A172 (cell line): ENCODE measurements at places on chromosomes 2 and 18. TPM values are rescaled to one million over a fixed set of nuclear protein-coding genes. Genes with fewer than 3 reads are reported as not detected.

DNA sequence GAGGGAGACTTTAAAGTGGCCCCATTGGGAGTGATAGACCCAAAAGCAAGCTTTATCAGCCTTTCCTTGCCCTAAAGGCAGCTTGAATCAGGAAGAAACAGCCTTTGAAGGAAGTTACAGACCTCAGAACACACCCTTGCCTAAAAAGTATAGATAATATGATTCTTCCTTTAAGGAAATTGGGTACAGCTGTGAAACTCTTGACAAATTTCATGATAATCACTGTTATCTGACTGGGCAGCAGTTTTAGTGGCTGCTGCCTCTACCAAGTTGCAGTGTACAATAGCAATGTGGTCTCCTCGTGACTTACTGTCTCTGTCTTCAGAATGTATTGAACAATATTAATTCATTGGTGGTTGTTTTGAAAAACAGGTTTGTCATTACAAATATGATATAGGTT is 16.7 kb downstream of the HOXD1 start:
- DNase-seq = no peak

GRCh38 chr2:144081272-144081671 is 438.6 kb downstream of the ZEB2 start:
- DNase-seq = no peak

DNA sequence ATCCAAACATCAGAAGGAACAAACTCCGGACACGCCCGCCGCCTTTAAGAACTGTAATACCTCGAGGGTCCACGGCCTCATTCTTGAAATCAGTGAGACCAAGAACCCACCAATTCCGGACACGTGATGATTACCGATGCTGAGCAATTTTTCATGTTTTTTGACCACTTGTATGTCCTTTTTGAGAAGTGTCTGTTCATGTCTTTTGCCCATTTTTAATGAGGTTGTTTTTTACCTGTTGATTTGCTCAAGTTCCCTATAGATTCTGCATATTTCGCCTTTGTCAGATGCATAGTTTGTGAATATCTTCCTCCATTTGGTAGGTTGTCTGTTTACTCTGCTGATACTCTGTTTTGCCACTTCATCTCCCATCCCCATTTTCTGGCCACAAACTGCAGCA is 150.4 kb downstream of the IRS1 start:
- DNase-seq = no peak

DNA sequence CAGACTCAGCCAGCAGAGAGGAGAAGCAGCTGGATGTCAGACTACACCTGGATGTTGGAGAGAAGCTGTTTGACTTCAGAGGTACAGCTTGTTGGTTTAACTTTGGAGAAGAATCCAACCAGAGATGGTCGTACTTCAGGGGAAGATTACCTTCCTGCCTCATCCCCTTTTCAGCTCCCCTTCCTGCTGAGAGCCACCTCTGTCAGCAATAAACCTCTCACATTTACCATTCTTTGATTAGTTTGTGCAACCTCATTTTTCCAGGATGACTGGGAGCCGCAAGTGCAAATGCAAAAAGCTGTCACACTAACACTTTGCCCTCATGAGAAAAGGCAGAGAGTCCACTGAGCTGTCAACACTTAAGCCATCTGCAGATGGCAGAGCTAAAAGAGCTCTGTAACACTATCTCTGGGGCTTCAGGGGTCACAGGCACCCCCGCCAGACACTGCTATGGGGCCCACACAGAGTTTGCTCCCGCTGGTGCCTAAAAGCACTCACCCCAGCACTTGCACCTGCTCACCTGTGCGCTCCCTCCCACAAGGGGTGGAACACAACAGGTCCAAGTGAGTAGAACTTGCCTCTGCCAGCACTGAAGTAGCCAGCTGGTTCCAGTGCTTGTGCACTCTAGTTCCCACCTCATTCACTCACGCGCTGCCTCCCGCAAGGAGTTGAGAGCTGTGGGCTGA is 391.7 kb downstream of the METTL4 start:
- DNase-seq = no peak

- DNase-seq = no peak
Observed at GRCh38 chr2:183511154-183511553, 386.9 kb downstream of the NUP35 start.

DNA sequence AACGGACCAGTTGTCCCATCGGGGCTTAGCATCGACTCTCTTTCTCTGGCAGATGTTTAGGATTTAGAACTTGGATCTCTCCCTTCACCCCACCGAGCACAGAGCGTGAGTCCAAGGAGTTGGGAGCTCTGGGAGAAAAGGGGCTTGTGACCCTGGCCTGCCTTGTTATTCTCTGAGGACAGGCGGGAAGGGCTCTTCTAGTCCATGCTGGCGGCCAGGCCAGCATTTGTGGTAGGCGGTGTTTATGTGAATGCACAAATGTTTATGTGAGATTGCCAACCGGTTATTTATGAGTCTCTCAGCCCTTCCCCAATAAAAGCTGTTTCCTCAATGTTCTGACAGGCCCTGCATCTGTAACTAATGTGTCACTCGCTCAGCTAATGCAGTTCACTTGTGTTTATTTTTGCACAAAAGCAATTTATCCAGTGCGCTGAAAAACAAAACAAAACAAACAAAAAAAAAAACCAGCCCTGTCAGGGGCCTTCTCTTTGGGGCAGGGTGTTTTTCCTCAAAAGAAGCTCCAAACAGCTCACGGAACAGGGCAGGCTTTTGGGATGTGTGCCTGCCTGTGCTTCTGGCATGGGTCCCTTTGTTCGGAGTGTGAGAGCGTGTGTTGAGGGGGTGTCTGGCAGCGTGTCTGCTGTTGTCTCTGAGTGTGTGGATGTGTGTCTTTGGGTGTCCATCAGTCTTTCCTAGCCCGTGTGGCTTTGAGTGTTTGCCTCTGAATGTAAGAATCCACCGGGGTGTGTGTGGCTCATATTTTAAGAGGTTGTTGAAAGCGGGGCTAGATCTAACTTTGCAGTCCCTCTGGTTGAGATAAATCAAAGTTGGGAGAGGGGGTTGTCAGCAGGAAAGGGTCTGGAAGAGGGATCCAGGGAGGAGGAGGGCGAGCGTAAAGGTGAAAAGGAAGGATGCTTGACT is 52.8 kb upstream of the HAAO start:
- DNase-seq = no peak

GRCh38 chr18:74303936-74304335 is 11.7 kb upstream of the C18orf63 start:
- DNase-seq = peak; percentile 59

DNA sequence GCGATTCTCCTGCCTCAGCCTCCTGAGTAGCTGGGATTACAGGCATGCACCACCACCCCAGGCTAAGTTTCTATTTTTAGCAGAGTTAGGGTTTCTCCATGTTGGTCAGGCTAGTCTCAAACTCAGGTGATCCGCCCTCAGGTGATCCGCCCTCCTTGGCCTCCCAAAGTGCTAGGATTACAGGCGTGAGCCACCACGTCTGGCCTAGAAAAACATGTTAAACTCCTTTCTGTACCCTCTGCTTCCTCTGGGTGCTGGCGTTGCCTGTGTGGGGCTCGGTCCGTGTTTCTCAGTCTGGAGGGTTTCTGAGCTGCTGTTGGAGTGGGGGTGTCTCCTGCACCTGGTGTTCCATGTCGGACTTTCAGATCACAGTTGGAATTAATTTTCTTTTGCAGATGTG is 17.9 kb downstream of the LDLRAD4 start:
- DNase-seq = no peak

DNA sequence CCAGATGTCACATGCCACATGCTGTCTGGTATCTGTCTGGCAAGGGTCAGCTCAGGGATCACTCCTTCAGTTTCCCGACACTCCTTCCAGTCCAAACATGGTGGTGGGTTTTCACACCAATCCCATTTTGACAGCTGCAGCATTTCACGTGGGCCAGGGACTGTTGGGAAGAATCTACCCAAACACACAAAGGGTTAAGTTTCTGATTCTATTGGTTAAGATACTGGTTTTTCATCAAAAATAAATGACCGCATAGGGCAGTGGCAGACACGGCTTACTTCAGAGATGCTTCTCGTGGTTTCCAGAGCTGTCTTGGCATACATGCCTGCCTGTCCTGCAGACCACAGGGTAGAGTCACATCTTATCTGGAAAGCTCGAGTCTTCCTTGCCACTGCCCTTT is 79.7 kb downstream of the PSMG2 start:
- no peak for DNase-seq

GRCh38 chr2:236393101-236393500 is 128.9 kb upstream of the ASB18 start:
- no peak for DNase-seq

DNA sequence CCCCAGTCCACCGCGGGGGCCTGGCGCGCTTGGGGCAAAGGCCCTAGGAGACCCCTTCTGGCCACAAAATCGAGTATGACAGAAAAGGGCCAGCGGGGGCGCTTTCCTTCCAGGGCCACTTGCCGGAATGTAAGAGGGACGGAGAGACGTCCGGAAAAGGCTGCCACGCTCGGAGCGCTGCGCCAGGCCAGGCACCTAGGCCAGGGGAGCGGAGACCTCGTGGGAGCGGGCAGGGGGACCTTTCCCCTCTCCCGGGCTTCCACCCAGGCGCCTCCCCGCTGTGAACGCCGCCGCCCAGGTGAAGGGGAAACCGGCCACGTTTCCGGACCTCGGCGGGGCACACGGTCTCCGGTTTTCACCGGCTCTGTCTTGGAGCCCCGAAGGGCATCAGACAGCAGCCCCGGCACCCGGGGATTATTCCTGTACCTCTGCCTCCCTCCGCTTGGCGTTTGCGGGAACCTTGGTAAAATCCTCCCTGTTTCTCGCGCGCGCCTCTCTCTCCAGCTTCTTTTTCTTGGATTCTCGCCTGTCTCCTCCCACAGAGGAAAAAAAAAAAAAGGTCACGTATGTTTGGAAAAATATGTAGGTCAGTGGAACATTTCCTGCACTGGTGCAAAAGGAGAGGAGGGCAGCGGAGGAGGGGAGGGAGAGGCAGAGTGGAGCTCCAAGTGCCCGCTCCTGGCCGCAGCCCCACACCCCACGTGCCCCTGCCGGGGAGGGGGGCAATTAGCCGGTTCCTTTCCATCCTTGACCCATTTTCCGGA is 1.2 kb upstream of the NPAS2 start:
- DNase-seq = no peak

DNA sequence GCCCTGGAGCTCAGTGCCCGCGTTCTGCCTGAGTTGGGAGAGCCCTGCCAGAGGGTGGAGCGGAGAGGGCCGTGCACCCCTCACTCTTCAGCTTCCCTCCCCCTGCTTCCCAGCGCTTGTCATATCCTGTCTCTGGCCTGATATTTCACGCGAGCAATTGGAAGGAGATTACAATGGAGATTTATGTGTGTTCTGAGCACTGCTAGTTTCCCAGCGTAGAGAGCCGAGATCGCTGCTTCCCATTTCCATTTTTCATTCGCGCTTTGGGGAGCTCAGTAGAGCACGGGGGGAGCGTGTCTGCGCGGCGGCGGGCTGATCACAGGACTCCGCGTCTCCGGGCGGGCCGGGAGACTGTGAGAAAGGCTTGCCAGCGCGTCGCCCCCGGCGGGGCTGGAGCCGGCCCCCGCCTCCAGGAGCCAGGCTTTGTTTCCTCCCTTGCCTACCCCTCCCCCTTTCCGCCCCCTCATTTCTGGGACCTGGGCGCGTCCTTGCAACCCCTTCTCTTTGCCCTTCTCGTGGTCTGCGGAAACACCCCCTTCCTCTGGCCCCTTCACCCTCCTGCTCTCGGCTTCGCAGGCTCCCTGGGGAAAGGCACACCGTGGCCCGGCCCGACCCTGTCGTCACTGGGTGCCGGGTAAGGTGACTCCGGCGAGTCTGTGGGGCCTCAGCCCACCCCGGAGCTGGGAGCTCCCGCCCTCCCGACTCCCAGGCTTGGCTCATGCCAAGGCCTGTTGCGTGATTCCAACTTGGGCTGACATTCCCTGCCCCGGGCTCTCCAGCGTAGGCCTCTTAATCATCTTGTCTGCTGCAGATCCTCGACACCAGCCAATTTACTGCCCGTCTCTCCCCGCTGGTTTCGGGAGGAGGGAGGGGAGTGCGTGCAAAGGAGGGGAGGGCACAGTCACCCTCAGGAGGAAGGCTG is 5.8 kb downstream of the DLX2 start:
- peak; percentile 65 for DNase-seq

- DNase-seq = no peak
Observed at GRCh38 chr18:57523171-57523956, 63.1 kb downstream of the FECH start.

- DNase-seq = peak; percentile 60
Observed at GRCh38 chr2:9630117-9630735, 571 bp downstream of the YWHAQ start.

DNA sequence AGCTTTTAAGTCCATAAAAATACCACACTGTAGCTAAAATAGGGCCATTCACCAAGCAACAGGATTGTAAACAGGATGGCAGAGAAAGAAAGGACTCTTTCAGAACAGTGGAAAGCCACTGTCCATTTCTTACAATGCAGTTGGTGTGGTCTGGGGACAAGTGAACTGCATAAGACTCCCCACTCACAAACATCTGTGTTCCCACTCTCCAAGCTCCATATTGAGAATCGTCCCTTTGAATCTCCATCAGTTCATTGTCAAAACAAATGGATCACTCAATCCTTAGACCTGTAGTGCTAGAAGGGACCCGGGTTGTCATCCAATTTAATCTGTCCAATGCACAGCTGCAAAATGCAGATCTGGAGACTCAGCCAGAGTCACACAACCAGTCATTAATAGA is 347.4 kb upstream of the KLHL29 start:
- DNase-seq = no peak

- no peak for DNase-seq
Observed at GRCh38 chr18:61883547-61883946, 9.3 kb downstream of the RNF152 start.

- DNase-seq = no peak
Observed at GRCh38 chr2:128641421-128642080, 322.9 kb upstream of the HS6ST1 start.

DNA sequence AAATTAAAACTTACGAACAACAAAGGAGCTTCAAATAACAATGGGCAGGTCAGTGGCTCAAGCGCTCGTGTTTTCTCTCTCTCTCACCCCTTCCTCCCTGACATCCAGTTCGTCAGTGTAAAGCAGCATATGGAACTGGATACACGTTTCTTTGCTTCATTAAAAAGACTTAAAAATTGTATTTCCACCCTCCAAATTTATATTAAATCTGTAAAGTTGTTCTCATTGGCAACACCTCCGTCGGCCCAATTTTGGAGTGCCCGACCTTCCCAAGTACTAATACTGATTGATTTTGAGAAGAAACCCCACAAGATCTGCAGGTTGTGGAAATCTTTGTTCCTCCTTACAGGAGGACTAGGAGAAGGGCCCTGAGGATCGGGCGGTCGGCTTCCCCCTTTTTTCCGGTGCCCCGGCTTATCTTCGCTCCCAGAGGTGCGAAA is 2.2 kb downstream of the TBR1 start:
- no peak for DNase-seq

- DNase-seq = no peak
Observed at GRCh38 chr18:8088626-8089025, 520.6 kb upstream of the RAB12 start.

- no peak for DNase-seq
Observed at GRCh38 chr2:235146871-235147565, 195.2 kb downstream of the SH3BP4 start.

- peak; percentile 37 for DNase-seq
Observed at GRCh38 chr2:37892436-37893114, 32.5 kb upstream of the RMDN2 start.

- no peak for DNase-seq
Observed at GRCh38 chr2:9811216-9811615, 32.1 kb upstream of the TAF1B start.

ESPNL gene
- 0.29 TPM in 1 of 2 replicates, not detected in the other for total RNA-seq

RAB27B gene
- total RNA-seq = 7.6 and 9.9 TPM in 2 replicates

TUBB8B gene
- not detected in 2 replicates for total RNA-seq

RNF125 gene
- total RNA-seq = 0.02 and 0.36 TPM in 2 replicates

PUS10 gene
- total RNA-seq = 5.0 and 7.5 TPM in 2 replicates

MBD5 gene
- total RNA-seq = 7.1 and 11.3 TPM in 2 replicates

CBLN2 gene
- total RNA-seq = 0.12 TPM in 1 of 2 replicates, not detected in the other

RAB31 gene
- 19.6 and 27.9 TPM in 2 replicates for total RNA-seq

L3MBTL4 gene
- not detected in 2 replicates for total RNA-seq
